ENCODE measurements at places on chromosomes 16 and 17.

GRCh38 chr16:49307176-49307575, 25.5 kb upstream of the CBLN1 start:
- DNase-seq, result no peak

DNA sequence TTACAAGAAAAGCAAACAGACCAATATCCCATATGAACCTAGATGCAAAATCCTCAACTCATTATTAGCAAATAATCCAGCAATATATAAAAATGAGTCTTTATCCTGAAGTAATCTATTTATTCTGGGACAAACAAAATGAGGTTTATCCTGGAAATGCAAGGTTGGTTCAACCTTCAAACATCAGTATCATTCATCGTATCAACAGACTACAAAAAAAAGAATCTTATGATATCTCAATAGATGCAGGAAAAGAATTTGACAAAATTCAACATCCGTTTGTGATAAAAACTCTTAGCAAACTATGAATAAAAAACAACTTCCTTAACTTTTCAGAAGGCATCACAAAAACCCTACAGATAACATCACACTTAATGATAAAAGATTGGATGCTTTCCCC, 18.4 kb upstream of the BAIAP2 start:
- no peak for DNase-seq

DNA sequence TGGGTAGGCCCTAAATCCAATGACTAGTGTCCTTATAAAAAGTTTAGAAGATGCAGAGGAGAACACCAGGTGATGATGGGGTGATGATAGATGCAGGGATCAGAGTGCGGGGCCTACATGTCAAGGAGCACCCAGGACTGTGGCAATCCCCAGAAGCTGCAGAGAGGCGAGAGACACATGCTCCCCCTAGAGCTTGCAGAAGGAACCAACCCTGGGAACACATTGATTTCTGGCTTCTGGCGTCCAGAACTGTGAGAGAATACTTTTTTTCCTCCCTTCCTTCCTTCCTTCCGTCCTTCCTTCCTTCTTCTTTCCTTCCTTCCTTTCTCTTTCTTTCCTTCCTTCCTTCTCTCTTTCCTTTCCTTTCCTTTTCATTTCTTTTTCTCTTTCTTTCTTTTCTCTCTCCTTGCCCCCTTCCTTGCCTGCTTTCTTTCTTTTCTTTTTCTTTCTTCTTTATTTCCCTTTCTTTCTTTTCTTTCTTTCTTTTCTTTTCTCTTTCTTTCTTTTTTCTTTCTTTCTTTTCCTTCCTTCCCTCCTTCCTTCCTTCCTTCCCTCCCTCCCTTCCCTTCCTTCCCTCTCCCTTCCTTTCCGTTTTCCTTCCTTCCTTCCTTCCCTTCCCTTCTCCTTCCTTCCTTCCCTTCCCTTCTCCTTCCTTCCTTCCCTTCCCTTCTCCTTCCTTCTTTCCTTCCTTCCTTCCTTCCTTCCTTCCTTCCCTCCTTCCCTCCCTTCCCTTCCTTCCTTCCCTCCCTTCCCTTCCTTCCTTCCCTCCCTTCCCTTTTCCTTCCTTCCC, 134.3 kb downstream of the HAPSTR1 start:
- no peak for DNase-seq

- DNase-seq, result no peak
These were observed 448.6 kb downstream of the CA10 start for GRCh38 chr17:51709694-51710633.

DNA sequence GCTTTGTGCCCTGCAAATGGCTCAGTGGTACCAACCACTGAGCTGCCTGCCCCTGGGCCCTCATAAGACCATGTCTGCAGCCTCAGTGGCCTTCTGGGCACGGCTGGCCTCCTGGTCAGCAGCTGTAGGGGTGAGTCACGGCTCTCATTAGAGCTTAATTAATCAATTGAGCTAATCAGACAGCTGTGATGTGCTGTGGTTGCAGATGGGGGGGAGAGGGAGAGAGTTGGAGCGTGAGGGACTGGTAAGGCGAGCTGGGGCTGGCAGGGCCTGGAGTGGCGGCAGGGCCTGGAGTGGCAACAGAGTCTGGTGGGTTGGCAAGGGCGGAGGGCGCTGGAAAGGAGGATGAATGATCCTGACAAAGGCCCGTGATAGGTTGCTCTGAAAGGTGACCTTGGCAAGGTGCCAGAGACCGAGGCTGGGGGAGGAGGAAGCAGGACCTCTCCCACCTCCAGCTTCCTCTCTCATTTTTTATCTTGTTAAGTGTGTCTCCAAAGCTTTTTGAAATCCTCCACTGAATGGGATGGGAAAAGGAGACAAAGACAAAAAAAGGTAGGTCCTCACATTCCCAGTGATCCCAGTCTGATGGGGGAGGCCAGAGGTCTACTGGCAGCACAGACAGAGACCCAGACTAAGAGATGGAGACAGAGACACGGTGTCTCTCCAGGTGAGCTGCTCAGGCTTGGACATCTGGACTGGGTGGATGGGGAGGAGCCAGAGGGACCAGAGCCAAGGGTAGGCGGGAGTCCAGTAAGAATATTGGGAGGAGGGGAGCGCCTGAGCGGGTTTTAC, 41.6 kb downstream of the DCAKD start:
- no peak for DNase-seq

DNA sequence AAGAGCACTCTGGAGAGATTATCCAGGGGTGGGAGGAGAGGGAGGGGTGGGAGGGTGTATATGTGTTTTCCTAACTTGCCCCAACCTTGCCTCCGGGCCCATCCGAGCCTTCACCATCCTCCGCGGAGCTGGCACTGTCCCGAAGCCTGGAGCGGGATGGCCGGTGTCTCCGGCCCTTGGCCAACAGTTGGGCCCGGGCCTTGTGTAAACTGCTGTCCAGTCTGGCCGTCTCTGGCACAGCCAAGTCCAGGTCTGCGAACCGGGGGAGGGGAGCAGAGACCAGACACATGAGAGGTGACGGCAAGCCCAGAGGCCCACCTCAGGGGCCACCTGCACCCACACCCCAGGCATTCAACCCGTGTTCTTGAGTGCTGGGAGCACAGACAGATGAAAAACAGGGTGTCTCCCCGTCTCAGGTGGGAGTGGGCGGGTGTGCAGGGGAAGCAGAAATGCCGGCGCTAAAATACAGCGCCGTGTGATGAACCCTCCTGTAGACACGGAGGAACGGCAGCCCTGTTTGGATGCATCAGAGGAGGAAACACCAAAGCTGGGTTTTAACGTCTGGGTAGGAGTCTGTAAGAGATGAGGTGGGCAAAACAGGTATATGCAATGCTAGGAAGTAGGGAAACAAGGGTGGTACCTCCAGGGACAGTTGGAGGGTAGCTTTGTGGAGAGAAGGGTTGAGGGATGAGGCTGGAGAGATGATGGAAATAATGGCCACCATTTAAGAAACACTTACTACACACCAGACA, 11.7 kb downstream of the SAMD14 start:
- no peak for DNase-seq

GRCh38 chr17:876272-876671, 94.1 kb downstream of the MRM3 start:
- no peak for DNase-seq

- DNase-seq, result no peak
These were observed 39.5 kb downstream of the RBFOX1 start for GRCh38 chr16:7372095-7372494.

DNA sequence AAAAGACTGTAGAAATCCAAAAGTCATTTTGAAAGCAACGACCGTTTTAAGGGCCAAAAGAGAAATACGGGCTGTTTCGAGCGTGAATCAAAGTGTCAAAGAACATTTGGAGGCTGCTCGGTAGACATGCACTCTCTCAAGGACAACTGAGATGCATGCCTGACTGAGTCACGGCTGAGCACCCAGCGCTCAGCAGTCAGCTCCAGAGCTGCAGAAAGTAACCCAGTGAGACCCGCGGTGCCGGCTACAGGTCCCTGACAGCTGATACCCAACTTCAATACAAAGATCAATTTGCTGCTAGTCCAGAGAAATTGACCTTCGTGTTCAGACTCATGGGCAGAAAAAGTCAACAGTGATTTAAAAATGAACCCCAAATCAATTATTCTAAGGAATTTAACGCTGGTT, 214.9 kb downstream of the STX8 start:
- DNase-seq, result no peak

DNA sequence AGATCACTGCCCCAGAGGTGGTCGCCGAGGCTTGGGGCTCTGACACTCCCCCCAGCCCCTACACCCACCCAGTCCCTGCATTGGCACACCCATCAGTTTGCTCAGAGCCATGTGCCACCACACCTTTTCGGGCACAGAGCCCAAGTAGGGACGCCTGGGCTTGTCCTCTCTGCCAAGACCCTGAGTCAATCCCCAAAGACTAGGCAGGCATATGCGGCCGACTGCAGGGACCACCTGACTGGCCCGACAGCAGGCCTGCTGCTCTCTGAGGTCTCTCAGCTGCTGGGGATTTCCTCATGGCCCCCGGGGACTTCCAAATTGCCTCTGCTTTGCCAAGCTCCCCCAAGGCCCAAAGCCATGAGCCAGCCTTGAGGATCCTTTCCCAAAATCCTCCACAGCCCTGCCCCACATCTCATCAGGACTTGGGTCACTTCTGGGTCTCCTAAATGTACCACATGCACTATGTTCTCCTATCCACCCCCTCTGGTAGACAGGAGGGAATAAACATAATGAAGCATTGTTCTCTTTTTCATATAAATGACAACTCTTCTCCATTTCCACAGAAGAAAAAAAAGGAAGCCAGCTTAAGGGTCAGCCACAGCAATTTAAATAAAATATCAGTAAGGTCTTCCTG, 30.6 kb downstream of the MYO18A start:
- peak; percentile 48 for DNase-seq

GRCh38 chr17:75096082-75096625, 8.4 kb downstream of the SLC16A5 start:
- no peak for DNase-seq

GRCh38 chr16:71242601-71243000, 12.1 kb upstream of the HYDIN start:
- DNase-seq, result no peak

DNA sequence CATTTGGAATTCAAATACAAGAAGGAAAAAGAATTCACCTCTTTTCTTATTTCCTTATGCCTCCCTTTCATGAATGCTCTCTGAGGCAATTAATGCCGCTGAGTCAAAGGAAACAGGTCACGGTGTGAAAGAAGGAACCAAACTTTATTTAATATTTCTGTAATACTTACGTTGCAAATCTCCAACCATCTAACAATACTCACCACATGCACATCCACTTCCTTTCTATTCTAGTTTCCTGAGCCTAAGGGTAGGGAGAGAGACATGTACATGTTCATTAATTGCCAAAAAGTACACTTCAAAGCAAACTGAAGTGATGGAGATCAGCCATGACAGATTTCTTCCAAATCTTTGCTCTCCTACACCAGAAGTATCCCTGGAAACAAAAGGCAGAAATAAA, 47.9 kb upstream of the HLF start:
- no peak for DNase-seq

- no peak for DNase-seq
These were observed 2.7 kb upstream of the TRAF7 start for GRCh38 chr16:2152695-2153506.

DNA sequence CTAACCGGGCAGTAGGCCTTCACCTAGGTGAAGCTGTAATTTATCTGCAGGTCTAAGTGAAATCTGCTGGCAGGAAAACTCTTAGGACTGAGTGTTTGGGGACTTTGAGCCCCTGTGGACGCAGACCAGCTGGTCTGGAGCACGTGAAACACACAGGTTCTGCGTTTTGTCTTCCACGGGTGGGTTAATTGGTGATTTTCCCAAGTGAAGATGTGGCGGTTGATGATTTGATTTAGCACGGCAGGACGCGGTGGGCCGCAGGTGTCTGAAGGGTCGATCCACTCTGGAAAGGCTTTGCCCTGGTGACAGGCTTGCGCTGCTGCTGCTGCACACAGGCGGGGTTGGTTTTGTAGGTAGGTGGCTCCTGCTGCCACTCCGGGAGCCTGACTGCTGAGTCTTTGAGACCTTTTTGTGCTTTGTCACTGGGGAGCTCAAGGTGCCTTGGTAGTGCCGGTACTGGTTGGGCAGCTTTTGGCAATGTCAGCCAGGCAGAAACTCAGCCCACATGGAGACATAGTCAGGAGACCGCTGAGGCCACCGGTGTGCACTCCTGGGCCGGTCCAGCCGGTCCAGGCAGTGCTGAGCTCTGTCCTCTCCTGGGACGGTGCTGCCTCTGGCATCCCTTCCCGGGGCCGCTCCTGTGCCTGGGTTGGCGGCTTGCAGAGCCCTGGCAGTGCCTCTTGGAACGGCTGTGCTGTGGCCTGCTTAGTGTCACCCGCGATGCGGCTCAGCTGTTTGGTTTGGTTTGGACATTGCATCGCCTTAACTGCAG, 2.3 kb downstream of the BAIAP2 start:
- no peak for DNase-seq

GRCh38 chr16:85908889-85909589, 10.1 kb downstream of the IRF8 start:
- DNase-seq, result no peak

DNA sequence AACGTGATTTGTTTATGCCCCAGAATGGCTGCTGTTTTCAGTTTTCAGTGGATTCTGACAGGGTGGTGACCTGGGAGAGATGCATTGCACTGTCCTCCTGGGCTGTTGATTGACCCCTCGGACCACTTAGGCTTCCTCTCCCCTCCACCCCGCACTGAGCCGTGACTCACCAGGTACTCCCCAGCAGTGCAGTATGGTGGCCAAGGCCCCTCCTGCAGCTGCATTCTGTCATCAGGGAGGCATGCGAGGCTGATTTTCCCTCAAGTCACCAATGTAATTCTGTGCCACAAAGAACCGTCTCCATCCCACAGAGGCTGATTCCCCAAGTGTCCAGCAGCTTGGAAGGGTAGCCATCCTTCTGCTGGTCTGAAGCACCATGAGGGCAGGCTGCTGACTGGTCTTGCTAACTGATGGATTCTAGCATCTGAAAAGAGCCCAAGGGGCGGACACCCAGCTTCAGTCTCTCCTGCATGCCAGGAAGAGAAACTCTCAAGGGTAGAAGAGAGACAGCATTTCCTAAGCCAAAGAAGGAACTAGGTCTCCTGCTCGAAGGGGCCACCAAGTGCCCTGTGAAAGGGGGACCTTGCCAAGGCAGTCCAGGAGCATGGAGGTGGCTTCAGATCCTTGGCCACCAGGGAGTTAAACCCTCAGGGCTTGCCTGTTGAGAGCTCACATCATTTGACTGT, 148.1 kb downstream of the SOCS1 start:
- no peak for DNase-seq

DNA sequence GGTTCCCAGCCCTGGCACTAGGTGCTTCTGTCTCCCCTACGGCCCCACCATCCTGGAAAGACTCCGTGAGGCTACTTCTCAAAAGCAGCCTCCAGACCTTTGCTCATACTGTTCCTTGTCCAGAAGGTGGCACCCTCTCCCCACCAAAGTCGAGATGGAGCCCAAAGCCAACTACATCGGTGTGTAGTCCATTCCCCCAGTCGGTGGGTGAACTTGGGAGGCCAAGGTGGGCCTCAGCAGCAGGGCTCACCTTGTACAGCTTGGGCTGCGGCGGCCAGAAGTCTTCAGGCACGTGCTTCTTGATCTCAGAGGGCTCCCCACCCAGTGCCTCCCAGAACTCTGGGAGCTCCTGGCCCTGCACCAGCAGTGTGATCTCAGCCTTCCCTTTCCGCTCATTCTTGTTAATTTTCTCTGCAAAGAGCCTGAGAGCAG, 10.2 kb downstream of the FLII start:
- DNase-seq, result peak; percentile 82

GRCh38 chr17:82049521-82049971, 2.1 kb downstream of the RFNG start:
- no peak for DNase-seq

- no peak for DNase-seq
These were observed 18.5 kb upstream of the RHOT1 start for GRCh38 chr17:32123782-32124181.

- no peak for DNase-seq
These were observed 141.2 kb downstream of the CMIP start for GRCh38 chr16:81585785-81586184.
